ENCODE measurements at places on chromosomes 7 and 10.

- DNase-seq = no peak
These were observed 40.0 kb upstream of the AGR3 start for GRCh38 chr7:16921644-16922257.

- no peak for DNase-seq
These were observed 769.7 kb downstream of the TNS3 start for GRCh38 chr7:46812101-46812675.

- no peak for DNase-seq
These were observed 165.7 kb upstream of the GNAI1 start for GRCh38 chr7:79968894-79969293.

GRCh38 chr7:103793614-103794013 is 195.8 kb downstream of the RELN start:
- no peak for DNase-seq

DNA sequence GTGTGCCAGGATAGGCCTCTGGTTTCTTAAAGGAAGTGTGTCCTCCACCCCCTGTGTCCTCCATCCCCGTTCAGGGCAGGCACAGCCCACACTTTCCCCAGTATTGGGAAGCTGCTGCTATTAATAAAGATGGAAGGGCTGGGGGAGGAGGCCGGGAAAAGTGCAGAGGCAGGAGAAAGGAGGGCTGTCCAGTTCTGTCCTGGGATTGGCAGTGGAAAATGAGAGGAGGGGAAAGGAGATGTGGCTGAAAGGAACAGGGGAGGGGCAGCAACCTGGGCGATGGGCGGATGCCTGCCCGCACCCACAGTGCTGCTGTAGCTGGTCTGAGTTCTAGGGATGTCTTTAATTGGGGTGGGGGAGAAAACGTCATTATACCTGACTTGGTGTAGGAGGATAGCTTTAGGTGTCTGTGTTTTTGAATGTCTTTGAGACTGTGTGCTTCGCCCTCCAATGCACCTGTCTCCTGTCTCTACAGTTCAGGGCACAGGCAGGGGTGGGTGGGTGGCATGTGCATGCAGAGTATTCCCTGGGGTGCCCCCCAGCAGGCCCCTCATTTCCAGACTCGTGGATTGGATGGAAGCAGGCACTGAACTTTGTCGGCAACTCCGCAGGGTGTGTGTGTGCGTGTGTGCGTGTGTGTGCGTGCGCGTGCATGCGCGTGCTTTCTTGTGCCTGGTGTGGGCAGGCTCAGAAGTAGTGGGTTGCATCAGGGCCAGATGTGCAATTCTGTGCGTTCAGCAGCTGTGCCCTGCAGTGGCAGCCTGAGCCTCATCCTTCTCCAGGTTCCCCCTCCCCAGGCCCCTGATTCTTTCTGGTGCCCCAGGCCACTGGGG is 2.5 kb downstream of the TRIM8 start:
- DNase-seq = no peak

- no peak for DNase-seq
These were observed 138.4 kb downstream of the CREB5 start for GRCh38 chr7:28550580-28551186.

- DNase-seq = no peak
These were observed 11.1 kb downstream of the GPR22 start for GRCh38 chr7:107480932-107481331.

GRCh38 chr10:132396494-132397035 is 435 bp upstream of the PWWP2B start:
- no peak for DNase-seq

DNA sequence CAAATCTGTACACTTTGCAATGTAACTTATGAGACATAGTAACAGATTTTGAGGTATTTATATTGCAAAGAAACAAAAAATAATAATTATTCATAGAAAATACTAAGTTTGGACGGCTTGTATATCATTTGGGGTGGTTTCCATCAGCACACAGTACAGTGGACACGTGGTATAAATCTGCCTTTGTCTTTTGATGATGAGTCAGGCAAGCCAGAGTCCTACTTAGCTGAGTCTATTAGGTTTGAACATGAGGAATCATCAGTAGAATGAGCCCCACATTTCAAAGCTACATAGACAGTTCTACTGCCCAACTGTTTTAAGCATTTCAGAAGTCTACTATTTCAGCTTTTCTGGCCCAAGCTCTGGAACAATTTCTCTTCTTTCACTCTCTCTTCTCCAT is 803.2 kb downstream of the PHTF2 start:
- no peak for DNase-seq

DNA sequence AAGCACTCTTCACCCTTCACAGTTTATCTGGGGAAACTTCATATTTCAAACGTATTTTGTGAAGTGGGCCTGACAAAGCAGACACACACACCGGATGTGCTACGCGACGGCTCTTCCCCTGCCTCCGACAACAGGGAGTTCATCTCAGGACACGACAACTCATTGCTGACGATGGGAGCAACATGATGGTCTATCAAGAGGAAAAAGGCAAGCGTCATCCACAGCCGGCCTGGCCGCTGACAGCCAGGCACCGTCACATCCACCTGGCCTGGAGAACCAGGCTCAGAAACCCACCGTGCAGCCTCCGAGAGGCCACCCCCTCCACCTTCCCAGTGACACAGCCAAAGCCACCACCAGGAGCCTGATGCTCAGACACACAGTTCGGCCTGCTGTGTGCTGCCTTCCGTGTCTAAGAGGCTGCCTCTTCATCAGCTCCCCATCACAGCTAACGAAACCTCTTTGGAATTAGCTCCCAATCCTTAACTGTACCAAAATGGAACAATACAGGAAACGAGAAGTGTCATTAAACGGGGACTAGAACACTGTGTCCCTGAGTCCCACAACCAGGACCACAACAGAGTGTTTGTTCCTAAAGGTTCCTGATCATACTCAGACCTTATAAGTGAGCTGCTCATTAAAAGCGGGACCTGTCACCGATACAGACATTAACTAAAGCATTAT is 76.7 kb downstream of the SFMBT2 start:
- DNase-seq = no peak

DNA sequence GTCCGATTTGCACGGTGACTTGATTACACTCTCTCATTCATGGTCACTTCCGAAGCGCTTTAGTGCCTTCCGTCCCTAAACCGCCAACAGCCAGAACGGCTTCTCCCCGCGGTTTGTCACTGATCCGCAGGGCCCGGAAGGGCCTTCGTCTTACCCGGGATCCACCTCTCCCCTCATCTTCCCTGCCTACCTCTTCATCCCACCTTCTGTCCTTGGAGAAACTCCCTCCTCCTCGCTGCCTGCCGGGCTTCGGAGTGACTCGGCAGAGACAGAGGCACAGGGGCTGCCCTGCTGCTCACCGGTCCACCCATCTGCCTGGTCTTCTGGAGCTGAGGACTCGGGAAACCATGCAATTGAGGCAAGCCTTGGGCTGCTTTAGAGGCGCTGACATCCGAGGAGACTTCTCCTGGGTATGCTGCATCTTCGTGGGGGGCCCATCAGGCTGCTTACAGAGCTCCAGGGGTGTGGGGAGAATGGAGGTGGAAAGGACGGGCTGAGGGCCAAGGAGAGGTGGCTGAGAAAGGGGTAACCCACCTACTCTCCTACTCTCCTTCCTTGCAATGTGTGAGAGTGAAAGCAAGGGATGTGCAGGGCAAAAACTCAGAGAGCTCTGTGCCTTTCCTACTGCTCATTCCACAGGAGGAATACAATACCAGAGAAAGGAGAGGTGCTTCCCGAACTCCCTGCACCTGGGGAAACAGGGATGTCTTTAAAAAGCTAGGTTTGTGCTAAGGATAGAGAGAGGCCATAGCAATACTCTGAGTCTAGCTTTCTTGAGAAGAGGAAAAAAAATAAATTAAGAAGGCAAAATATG is 1.0 kb upstream of the HOXA11 start:
- DNase-seq = no peak

DNA sequence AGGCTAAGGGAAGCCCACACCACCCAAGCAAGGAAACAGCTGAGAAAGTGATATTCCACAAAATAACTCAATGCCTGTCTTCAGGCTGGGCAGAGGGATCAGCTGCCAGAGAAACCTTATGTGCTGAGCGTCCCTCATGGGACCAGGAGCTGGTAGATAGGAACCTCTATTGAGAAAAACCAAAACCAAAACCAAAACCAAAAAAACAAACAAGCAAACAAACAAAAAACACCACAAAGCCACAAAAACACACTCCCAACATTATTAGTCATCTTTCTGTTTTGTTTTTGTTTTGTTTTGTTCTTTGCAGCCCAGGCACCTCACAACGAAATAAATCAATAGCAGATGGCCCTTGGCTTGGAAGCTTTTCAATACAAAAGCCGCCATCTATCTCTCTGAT is 760.8 kb upstream of the CELF2 start:
- DNase-seq = no peak

DNA sequence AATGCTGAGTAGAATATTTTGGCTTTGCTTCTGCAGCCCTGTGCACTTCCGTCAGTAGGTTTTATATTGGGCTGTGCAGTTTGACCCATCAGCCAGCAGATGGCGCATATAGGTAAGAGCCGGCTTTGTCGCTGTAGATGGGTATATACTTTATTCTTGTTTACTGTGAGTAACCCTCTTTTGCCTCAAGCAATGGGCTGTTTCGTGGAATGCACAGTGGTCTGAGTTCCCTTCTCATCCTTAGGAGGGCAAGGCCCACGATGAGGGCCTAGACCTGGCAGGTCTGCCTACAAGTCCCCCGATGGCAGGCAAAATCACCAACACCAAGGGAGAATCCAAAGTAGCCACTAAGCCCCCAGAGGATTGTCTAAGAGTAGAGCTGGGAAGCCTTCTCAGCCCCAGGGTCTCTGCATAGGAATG is 1002.9 kb upstream of the KCND2 start:
- DNase-seq = no peak

DNA sequence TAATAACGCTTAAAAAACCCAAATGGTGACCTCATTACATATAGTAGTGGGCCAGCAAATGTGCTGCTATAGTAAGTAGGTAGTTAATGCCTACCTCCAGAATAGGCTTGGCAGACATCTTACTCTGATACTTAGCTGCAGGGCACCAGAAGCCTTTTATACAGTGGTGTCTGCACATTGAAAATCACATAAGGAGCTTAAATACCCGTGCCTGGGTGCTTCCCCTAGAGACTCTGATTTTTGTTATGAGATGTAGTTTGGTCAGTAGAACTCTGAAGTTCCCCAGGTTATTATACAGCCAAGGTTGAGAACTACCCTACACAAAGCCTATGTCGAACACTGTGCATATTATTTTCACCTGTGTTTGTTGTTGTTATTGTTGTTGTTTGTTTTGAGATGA is 47.2 kb downstream of the ANKIB1 start:
- no peak for DNase-seq

DNA sequence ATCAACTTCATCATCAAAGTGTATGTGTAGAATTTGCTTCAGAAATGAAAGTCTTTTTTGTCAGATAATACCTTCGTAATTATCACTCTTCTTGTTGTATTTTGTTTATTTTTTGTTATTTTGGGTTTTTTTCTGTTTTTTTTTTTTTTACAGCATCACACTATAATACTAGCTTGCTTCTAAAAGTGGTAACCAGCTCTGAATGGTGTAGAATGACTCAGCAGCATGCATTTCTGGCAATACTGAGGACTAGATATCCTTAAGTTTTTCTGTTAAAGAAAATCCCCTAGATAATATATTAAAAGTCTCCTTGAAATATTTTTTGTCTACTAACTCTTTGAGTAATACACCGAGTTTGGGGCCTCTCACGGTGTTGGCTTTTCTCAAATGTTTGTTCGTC is 109.1 kb downstream of the LMBR1 start:
- no peak for DNase-seq

DNA sequence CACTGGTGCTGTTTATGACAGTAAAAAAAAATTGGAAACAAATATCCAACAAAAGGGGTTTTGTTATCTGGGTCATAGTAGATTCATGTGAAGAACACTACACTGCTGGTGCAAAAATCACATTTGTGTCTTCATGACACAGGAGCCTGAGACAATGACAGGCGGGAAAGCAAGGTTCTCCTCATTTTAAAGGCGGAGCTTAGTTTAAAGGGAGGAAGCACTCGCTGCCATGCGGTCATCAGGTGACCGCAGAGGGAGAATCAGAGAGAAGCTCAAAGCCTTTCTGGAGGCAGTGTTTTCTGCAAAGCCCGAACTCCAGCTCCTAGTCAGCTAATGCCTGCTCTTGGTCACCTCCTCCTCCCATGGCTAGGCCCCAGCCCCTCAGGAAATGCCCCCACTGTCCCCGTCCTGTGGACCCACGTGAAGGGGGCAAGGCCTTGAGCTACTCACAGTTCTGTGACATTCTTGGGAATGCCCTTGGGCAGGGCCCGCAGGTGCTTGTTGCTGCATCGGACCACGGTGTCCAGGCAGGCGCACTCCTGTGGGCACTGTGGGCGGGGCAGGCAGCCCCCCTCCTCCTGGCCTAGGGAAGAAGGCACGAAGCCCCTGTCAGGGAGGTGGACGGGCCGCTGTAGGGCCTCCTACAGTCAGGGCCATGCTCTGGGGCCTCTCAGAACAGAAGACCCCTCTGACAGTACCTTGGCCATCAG is 146.1 kb downstream of the SLIT1 start:
- no peak for DNase-seq

DNA sequence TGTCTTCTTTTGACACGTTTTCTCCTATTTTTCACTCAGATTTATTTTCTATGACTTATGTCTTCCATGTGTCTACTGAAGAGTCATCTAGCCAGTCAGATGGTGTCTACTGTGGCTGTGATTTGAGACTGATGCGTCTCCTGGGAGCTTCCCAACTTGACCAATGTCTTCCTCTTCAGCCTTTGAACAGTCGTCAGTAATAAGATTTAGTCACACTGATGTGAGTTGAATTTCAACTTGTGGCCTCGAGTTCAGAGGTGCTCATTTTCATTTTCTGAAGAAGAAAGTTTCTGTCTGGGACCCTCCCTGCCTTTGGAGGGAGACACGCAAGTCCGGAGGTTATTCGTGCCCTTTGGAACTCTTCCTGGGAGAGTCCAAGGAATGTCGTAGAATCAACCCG is 221.9 kb upstream of the INHBA start:
- DNase-seq = no peak

DNA sequence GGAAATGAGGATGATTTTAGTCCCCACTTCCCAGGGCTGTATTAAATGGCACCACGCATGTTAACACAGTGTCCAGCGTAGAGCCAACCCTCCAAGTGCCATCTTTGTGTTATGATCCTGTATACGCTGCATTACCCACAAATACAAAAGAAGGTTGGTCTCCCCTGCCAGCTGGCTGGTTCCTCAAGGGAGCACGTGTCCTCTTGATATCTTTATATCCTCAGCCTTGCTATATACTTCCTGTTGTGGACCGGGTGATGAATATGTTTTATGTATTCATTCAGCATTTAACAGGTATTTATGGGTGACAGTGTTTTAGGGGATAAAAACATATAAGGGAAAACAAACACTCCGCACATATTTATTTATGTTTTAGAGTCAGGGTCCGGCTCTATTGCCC is 23.2 kb upstream of the PRRT4 start:
- DNase-seq = no peak

- DNase-seq = no peak
These were observed 64.8 kb upstream of the LOXL4 start for GRCh38 chr10:98332623-98333269.
